Central memory CD8-positive, alpha-beta T cell (primary cell): ENCODE measurements at places on chromosomes 5 and 9.

GRCh38 chr5:14440582-14441431, 140.8 kb upstream of the OTULINL start:
- no peak overlapping the region for H3K4me3 ChIP-seq
- H3K27me3 ChIP-seq, result peaks cover 24% of the 10 kb centered on the region
- H3K36me3 ChIP-seq, result peaks cover 6% of the 10 kb centered on the region
- DNase-seq, result no peak
- H3K4me1 ChIP-seq, result peaks cover 11% of the 10 kb centered on the region

DNA sequence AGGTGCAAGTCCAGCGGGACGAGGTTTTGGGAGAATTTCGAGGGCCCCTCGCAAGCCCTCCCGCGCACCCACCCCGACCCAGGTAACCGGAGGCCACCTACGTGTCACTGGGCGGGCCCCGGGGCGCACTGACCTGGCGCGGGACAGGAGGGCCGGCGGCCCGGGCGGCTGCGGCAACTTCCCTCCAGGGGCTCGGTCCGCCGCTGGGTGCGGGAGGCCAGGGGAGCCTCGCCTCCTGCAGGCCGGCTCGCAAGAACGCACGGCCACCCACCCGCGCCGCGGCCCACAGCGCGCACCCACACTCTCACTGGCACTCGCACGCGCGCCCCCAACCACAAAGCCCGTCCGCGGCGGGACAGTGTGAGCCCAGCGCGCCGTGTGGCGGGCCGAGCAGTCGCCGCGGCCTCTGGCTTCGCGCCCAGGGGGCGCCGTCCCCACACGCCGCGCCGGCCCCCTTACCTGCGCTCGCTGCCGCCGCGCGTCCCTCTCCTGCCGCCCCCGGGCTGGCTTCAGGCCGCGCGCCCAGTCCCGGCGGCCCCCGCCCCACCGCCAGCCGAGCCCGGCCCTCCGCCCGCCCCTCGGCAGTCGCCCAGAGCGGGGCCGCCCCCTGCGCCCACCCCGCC, 451 bp downstream of the LPAR1 start:
- H3K27ac ChIP-seq, result no peak overlapping the region
- H3K36me3 ChIP-seq, result peaks cover 3% of the 10 kb centered on the region
- H3K27me3 ChIP-seq, result peaks cover 48% of the 10 kb centered on the region

- peaks cover 16% of the 10 kb centered on the region for H3K4me1 ChIP-seq
- no peaks in the 10 kb centered on the region for H3K27me3 ChIP-seq
- H3K27ac ChIP-seq, result peak overlapping the region; percentile 84
- H3K4me3 ChIP-seq, result no peak overlapping the region
- peaks cover 2% of the 10 kb centered on the region for H3K36me3 ChIP-seq
Measured at GRCh38 chr5:56588636-56589480, 226.5 kb upstream of the MAP3K1 start.

DNA sequence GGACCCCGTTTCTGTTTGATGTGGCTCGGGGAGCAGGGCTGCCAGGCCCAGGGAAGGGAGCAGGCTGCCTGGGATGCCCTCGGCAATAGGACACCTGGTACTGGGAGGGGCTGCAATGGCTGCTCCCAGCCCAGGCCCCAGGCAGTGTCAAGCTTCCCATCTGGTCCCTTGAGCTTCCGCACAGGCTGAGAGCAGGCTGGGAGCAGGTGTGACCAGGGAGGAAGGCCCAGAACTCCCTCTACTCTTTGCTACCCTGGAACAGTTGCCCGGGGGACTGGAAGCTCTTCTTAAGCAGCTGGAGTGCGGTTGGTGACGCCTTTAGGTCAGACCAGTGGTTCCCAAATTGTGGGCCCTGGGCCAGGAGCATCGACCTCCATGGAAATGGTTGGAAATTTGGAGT, 186.9 kb downstream of the GADD45G start:
- H3K27me3 ChIP-seq, result peaks cover 10% of the 10 kb centered on the region
- no peak for DNase-seq
- no peak overlapping the region for H3K27ac ChIP-seq
- peaks cover 1% of the 10 kb centered on the region for H3K36me3 ChIP-seq
- no peak overlapping the region for H3K4me3 ChIP-seq
- no peaks in the 10 kb centered on the region for H3K4me1 ChIP-seq

- H3K36me3 ChIP-seq, result peaks cover 36% of the 10 kb centered on the region
- peak overlapping the region; percentile 80 for H3K27ac ChIP-seq
- peaks cover 24% of the 10 kb centered on the region for H3K27me3 ChIP-seq
- peak overlapping the region; percentile 92 for H3K4me3 ChIP-seq
- H3K4me1 ChIP-seq, result peaks cover 44% of the 10 kb centered on the region
Measured at GRCh38 chr5:181203777-181204112, 1.3 kb downstream of the TRIM7 start.

- H3K27ac ChIP-seq, result no peak overlapping the region
- peaks cover 10% of the 10 kb centered on the region for H3K36me3 ChIP-seq
- DNase-seq, result no peak
- H3K4me1 ChIP-seq, result peaks cover 45% of the 10 kb centered on the region
- no peak overlapping the region for H3K4me3 ChIP-seq
Measured at GRCh38 chr9:15225564-15226126, 81.4 kb downstream of the TTC39B start.

GRCh38 chr9:135239100-135239768, 151.8 kb downstream of the OLFM1 start:
- H3K4me3 ChIP-seq, result no peak overlapping the region
- no peaks in the 10 kb centered on the region for H3K36me3 ChIP-seq
- no peaks in the 10 kb centered on the region for H3K4me1 ChIP-seq

DNA sequence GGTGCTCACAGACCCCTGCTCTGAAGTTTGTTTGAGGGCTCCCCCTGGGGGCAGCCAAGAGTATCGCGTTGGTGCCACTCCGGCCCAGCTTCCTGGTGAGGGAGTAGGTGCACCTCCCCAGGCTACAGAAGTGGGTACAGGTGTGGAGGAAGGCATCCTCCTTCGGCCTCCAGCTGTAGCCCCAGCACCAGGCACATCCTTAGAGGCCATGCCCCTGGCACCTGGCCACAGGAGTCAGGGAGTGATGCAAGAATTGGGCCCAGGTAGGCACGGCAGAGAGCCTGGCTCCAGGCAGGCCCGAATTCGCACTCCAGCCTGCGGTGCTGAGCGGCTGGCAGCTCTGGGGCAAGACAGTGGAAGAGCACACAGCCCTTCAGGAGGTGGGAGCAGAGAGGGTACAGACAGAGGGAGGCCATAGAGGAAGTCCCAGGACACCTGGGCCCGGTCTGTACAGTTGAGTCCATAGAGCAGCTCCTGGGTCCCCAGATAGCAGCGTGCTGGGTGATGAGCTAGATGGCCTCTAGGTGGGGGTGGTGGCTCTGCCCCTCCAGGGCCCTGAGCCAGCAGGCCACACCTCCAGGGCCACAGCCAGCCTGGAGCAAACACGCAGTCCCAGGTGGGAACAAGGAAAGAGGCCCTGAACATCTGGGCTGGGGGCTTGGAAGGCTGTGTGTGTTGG, 2.4 kb downstream of the SAPCD2 start:
- H3K27me3 ChIP-seq, result no peaks in the 10 kb centered on the region
- H3K4me1 ChIP-seq, result peaks cover 15% of the 10 kb centered on the region
- no peak overlapping the region for H3K27ac ChIP-seq
- peak; percentile 83 for DNase-seq
- peaks cover 5% of the 10 kb centered on the region for H3K36me3 ChIP-seq
- H3K4me3 ChIP-seq, result peak overlapping the region; percentile 53

GRCh38 chr5:33969572-33970452, 14.7 kb downstream of the SLC45A2 start:
- peaks cover 23% of the 10 kb centered on the region for H3K27me3 ChIP-seq
- no peaks in the 10 kb centered on the region for H3K36me3 ChIP-seq
- H3K4me3 ChIP-seq, result no peak overlapping the region
- no peak for DNase-seq

- peaks cover 18% of the 10 kb centered on the region for H3K27me3 ChIP-seq
- H3K27ac ChIP-seq, result no peak overlapping the region
- no peak overlapping the region for H3K4me3 ChIP-seq
- peaks cover 3% of the 10 kb centered on the region for H3K36me3 ChIP-seq
- DNase-seq, result no peak
Measured at GRCh38 chr9:83511051-83511450, 27.1 kb downstream of the FRMD3 start.

DNA sequence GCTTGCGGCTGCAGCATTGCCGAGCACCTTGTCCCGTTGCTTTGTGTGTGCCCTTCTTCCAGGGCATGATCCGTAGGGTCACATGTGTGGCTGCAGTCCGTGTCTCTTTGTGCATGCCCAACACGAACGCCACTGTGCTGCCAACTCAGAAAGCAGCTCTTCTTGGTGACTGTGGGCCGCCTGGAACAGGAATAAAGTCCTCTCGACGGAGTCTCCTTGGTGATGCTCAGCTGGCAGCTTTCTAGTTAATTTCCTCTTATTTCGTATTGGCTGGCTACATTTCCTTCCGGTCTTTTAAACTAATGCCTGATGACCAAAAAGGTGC, 5.8 kb downstream of the EXOC3 start:
- H3K36me3 ChIP-seq, result peaks cover 61% of the 10 kb centered on the region
- no peak for DNase-seq
- H3K4me3 ChIP-seq, result no peak overlapping the region
- H3K27me3 ChIP-seq, result no peaks in the 10 kb centered on the region

GRCh38 chr9:112726428-112726827, 8.5 kb upstream of the INIP start:
- H3K4me3 ChIP-seq, result no peak overlapping the region
- no peaks in the 10 kb centered on the region for H3K27me3 ChIP-seq
- no peak overlapping the region for H3K27ac ChIP-seq

DNA sequence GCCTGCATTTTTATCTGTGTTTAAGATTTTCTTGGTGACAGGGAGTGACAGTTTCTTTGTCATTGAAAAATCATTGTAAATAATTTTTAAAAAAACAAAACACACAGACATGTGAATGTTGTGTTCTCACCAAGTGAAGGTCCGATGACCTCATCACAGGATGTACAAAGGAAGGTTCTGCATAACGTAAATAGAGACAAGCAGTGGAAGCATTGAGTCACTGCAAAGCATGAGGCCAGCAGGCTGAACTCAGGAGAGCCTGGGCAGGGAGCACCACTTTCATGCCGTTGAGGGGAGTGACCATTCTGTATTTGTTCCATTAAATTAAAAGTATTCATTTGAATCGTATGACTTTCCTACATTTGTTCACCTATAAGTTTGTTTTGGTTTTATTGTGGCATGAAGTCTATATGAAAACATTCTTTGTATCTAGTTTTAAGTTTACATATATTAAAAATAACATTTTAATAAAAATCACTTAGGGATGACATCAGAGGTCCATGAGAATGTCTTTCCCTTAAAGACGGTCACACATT, 70.4 kb upstream of the TLE1 start:
- DNase-seq, result no peak
- no peaks in the 10 kb centered on the region for H3K4me1 ChIP-seq
- H3K27me3 ChIP-seq, result no peaks in the 10 kb centered on the region
- H3K4me3 ChIP-seq, result no peak overlapping the region
- H3K36me3 ChIP-seq, result no peaks in the 10 kb centered on the region

DNA sequence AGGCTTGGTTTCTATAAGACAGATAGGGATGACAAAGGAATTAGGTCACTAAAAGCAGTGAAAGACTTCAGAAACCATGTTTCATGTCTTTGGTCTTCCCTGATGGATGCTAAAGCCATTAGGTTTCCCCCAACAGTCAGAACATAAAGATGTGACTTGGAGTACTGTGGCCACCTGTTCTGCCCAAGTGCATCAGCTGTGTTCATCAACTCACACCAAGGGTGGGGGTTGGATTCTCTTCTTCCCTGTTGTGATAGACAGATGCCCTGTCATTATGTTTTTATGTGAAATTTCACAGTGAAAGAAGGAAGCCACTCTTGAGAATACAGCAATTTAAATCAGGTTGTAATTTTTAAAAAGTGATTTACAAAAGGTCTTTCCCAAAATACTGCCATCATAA, 196.8 kb downstream of the SH3GL2 start:
- H3K27ac ChIP-seq, result no peak overlapping the region
- H3K4me1 ChIP-seq, result no peaks in the 10 kb centered on the region
- DNase-seq, result no peak
- no peak overlapping the region for H3K4me3 ChIP-seq
- H3K36me3 ChIP-seq, result no peaks in the 10 kb centered on the region

DNA sequence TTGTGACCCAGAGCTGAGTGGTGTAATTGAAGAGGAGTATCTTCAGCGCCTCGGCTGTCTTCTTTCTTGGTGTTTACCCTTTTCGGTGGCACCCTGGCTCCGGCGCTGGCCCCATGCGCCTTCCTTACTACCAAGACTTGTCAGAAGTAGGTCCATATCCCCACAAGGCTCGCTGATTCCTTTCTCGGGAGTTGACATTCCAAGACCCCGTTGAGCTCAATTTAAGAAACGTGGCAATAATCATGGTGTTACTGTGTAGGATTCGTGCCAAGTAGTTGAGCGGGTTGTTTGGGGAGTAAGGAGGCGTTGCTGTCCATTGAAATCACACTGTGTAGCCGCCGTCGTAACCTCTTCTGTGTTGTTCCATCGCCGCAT, 795 bp downstream of the NDUFAF2 start:
- no peak overlapping the region for H3K4me3 ChIP-seq
- peaks cover 16% of the 10 kb centered on the region for H3K4me1 ChIP-seq
- peaks cover 2% of the 10 kb centered on the region for H3K36me3 ChIP-seq
- peak overlapping the region; percentile 48 for H3K27ac ChIP-seq
- no peaks in the 10 kb centered on the region for H3K27me3 ChIP-seq
- no peak for DNase-seq

- H3K27ac ChIP-seq, result no peak overlapping the region
- no peaks in the 10 kb centered on the region for H3K4me1 ChIP-seq
- peaks cover 2% of the 10 kb centered on the region for H3K36me3 ChIP-seq
- DNase-seq, result no peak
- H3K4me3 ChIP-seq, result no peak overlapping the region
- peaks cover 70% of the 10 kb centered on the region for H3K27me3 ChIP-seq
Measured at GRCh38 chr5:948472-949274, 56.0 kb downstream of the TRIP13 start.

DNA sequence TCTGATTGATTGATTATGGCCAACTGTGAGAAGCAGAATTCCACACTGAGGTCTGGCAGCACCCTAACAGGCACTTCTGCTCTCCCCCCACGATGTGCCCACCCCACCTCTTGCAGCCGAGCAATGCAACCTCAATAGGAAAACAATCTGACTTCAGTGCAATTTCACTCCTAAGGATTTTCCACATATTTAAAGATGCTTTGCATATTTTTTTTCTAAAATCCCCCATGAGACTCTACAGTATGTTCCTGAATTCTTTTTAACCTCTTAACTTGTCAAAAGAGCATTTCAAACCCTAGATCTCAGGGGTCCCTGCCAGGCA, 243.1 kb downstream of the AUH start:
- H3K36me3 ChIP-seq, result no peaks in the 10 kb centered on the region
- peaks cover 11% of the 10 kb centered on the region for H3K27me3 ChIP-seq
- peaks cover 19% of the 10 kb centered on the region for H3K4me1 ChIP-seq
- no peak overlapping the region for H3K4me3 ChIP-seq
- no peak overlapping the region for H3K27ac ChIP-seq
